A549 treated with CpdA at 1 μM for 4 hours (cell line): ENCODE measurements at places on chromosomes 5 and 9. TPM values are rescaled to one million over a fixed set of nuclear protein-coding genes. Genes with fewer than 3 reads are reported as not detected.

The TRPM3 gene
- not detected in 5 replicates for total RNA-seq

The IL4 gene
- total RNA-seq, result not detected in 5 replicates

The SPATA31D4 gene
- total RNA-seq, result not detected in 5 replicates

The CDO1 gene
- total RNA-seq, result 0.05 to 0.09 TPM in 2 of 5 replicates, not detected in the others

The ECSCR gene
- total RNA-seq, result not detected in 5 replicates

The WDR38 gene
- total RNA-seq, result 0.12 to 0.17 TPM (median 0.14 TPM) in 3 of 5 replicates, not detected in the others

The ADGRD2 gene
- 0.03 TPM in 1 of 5 replicates, not detected in the others for total RNA-seq

The LTC4S gene
- total RNA-seq, result 0.16 TPM in 1 of 5 replicates, not detected in the others

The AK8 gene
- 0.84 to 1.4 TPM (median 1.2 TPM) in 5 replicates for total RNA-seq

The PCDHB7 gene
- total RNA-seq, result 0.01 TPM in 1 of 5 replicates, not detected in the others

The FAM169A gene
- 4.4 to 7.4 TPM (median 6.2 TPM) in 5 replicates for total RNA-seq

The CSNK1A1 gene
- 109 to 133 TPM (median 121 TPM) in 5 replicates for total RNA-seq

The PDE8B gene
- 0.82 to 1.7 TPM (median 1.6 TPM) in 5 replicates for total RNA-seq

The STKLD1 gene
- total RNA-seq, result 0.23 to 1.4 TPM (median 0.81 TPM) in 5 replicates

The FAM221B gene
- not detected in 5 replicates for total RNA-seq
